Astrocyte (in vitro differentiated cells and primary cell): ENCODE measurements at places on chromosomes 5 and 9. TPM values are rescaled to one million over a fixed set of nuclear protein-coding genes. Genes with fewer than 3 reads are reported as not detected.
A peak's percentile ranks its signal among the peaks of the same experiment; 100 is the strongest.

- no peaks in the 10 kb centered on the region for H3K4me1 ChIP-seq
- no peaks in the 10 kb centered on the region for H3K36me3 ChIP-seq
- H3K27ac ChIP-seq: no peak overlapping the region
- no peak overlapping the region for H3K4me3 ChIP-seq
- no peak for DNase-seq
- no peaks in the 10 kb centered on the region for H3K27me3 ChIP-seq
Measured at GRCh38 chr5:157681048-157681447, 9.7 kb downstream of the C5orf52 start.

Gene FLT4
- total RNA-seq: 3.7 and 7.2 TPM in 2 replicates

- no peak for DNase-seq
- no peaks in the 10 kb centered on the region for H3K27me3 ChIP-seq
- H3K4me3 ChIP-seq: no peak overlapping the region
- no peaks in the 10 kb centered on the region for H3K36me3 ChIP-seq
Measured at GRCh38 chr5:118705959-118706667, 282.2 kb downstream of the DTWD2 start.

Gene MYMK
- not detected in 2 replicates for total RNA-seq

GRCh38 chr9:115775659-115776058 lies 377.9 kb upstream of the PAPPA start:
- no peak overlapping the region for H3K4me3 ChIP-seq
- H3K27ac ChIP-seq: no peak overlapping the region
- H3K27me3 ChIP-seq: no peaks in the 10 kb centered on the region
- no peaks in the 10 kb centered on the region for H3K36me3 ChIP-seq
- H3K4me1 ChIP-seq: no peaks in the 10 kb centered on the region

DNA sequence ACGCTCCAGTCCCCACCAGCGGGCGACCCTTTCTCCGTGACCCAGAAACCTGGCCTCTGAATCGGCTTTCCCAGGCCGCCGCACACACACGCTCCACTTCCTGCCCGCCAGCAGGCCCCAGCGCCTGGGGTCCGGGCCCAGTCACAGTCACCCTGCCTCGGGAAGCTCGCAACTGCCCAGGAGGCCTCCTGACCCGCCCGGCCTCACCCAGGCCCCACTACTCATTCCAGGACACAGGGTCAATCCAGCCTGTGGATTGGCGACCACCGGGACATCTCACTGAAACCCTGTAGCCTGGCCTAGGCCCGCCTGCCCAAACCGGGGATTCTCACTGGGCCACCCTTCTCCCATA lies 2.7 kb upstream of the IRX4 start:
- no peak overlapping the region for H3K27ac ChIP-seq
- H3K27me3 ChIP-seq: peaks cover 52% of the 10 kb centered on the region
- no peak for DNase-seq
- no peaks in the 10 kb centered on the region for H3K36me3 ChIP-seq
- no peak overlapping the region for H3K4me3 ChIP-seq

GRCh38 chr9:115213818-115214334 lies 95.9 kb upstream of the TNC start:
- peak; percentile 97 for DNase-seq
- no peaks in the 10 kb centered on the region for H3K27me3 ChIP-seq
- H3K36me3 ChIP-seq: no peaks in the 10 kb centered on the region
- H3K4me3 ChIP-seq: no peak overlapping the region
- peaks cover 42% of the 10 kb centered on the region for H3K4me1 ChIP-seq

GRCh38 chr9:128503870-128504269 lies 649 bp upstream of the GLE1 start:
- peak; percentile 4 for DNase-seq
- H3K27me3 ChIP-seq: no peaks in the 10 kb centered on the region
- H3K27ac ChIP-seq: no peak overlapping the region
- H3K36me3 ChIP-seq: peaks cover 20% of the 10 kb centered on the region
- peak overlapping the region; percentile 95 for H3K4me3 ChIP-seq

GRCh38 chr5:96023518-96023917 lies 61.9 kb upstream of the ELL2 start:
- H3K27me3 ChIP-seq: no peaks in the 10 kb centered on the region
- peak; percentile 86 for DNase-seq
- H3K4me3 ChIP-seq: no peak overlapping the region
- H3K27ac ChIP-seq: no peak overlapping the region

Gene FAM153A
- not detected in 2 replicates for total RNA-seq

Gene SLC6A19
- not detected in 2 replicates for total RNA-seq

Gene POC5
- 6.1 and 9.0 TPM in 2 replicates for total RNA-seq

Gene BARHL1
- not detected in 2 replicates for total RNA-seq

- no peaks in the 10 kb centered on the region for H3K27me3 ChIP-seq
- H3K4me3 ChIP-seq: peak overlapping the region; percentile 7
- peaks cover 13% of the 10 kb centered on the region for H3K36me3 ChIP-seq
- peaks cover 64% of the 10 kb centered on the region for H3K4me1 ChIP-seq
Measured at GRCh38 chr9:128887914-128888350, 6.0 kb downstream of the LRRC8A start.

Gene GPR150
- 0.14 TPM in 1 of 2 replicates, not detected in the other for total RNA-seq

DNA sequence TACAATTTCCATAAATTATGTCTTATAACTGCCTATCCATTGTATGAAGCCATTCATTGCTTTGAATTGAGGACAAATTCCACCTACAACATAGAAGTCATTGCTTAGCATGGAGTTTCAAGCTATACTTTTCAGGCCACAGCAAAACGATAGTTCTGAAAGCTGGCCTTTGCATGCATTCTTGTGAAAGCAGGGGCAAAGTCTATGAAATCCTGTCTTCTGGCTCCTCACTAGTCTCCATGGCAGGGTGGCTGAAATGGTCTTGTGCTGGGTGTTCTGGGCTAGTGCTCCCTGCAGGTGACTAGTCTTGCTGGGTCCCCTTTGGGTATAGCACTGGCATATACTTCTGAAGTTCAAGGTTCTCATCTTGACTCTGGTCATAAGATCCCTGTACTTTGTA lies 353.9 kb upstream of the ZNF608 start:
- DNase-seq: no peak
- no peaks in the 10 kb centered on the region for H3K27me3 ChIP-seq
- no peak overlapping the region for H3K4me3 ChIP-seq
- no peaks in the 10 kb centered on the region for H3K4me1 ChIP-seq
- H3K36me3 ChIP-seq: no peaks in the 10 kb centered on the region
- no peak overlapping the region for H3K27ac ChIP-seq

DNA sequence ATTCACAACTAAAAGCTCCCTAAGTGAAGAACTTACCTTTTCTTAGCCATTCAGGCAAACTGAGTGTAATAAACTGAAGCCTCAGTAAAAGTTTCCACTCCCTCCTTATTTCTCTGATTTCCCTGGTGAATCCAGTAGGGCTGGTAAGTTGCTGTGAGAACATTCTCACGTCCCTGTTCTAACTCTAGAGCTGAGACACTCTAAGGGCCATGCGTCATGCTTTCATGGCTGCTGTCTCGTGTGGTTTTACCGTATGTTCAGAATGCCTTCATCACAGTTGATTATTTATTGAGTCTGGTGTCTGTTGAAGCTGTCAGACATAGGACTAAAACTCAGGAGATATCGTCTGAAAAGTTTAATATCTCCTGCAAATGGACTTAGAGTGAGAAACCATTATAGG lies 1.3 kb downstream of the OR2S2 start:
- H3K4me3 ChIP-seq: no peak overlapping the region
- H3K4me1 ChIP-seq: peaks cover 4% of the 10 kb centered on the region

- H3K4me3 ChIP-seq: no peak overlapping the region
- no peaks in the 10 kb centered on the region for H3K27me3 ChIP-seq
- H3K4me1 ChIP-seq: no peaks in the 10 kb centered on the region
Measured at GRCh38 chr9:102966999-102967398, 28.1 kb upstream of the CYLC2 start.

DNA sequence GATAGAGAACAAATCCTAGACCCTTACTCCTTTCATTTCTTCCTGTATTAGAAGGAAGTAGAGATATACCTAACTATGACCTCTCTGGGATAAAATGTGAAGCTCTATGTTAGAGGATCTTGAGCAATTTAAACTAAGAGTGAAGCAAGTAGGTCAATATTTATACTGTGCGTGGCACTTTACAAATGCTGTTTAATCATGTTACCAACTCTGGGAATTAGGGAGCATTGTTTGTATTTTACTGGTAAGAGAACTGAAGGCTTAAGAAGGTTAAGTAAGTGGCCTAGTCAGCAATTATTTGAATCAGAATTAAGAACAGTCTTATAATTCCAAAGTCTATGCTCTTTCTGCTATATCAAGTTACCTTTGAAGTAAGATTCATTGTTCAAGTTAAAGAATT lies 12.0 kb downstream of the TNC start:
- peaks cover 7% of the 10 kb centered on the region for H3K36me3 ChIP-seq
- no peaks in the 10 kb centered on the region for H3K27me3 ChIP-seq
- DNase-seq: no peak
- H3K4me1 ChIP-seq: peaks cover 45% of the 10 kb centered on the region

Gene ALAD
- total RNA-seq: 19.9 and 20.7 TPM in 2 replicates

- DNase-seq: no peak
- H3K36me3 ChIP-seq: no peaks in the 10 kb centered on the region
- no peak overlapping the region for H3K4me3 ChIP-seq
- no peaks in the 10 kb centered on the region for H3K27me3 ChIP-seq
- H3K4me1 ChIP-seq: peaks cover 18% of the 10 kb centered on the region
Measured at GRCh38 chr9:105057551-105057950, 129.6 kb upstream of the ABCA1 start.

DNA sequence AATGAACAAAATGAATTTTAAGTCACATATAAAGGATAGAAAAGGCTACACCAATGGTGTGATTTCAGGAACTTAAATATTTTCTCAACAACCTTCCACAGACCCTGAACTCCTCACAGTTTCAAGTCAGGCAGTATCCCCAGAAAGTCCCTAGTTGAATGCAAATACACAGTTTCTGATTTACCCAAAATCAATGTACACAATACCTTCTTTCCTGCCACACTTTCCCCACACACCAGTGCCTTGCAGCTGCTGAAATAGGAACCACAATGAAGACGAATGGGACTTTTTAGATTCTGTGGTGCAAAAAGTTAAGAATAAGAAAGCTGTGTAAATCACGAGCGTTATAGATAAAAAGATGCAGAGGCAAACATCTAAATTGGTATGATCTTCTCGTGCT lies 552.4 kb upstream of the MEF2C start:
- no peak overlapping the region for H3K27ac ChIP-seq
- no peaks in the 10 kb centered on the region for H3K36me3 ChIP-seq
- H3K4me3 ChIP-seq: no peak overlapping the region
- H3K27me3 ChIP-seq: no peaks in the 10 kb centered on the region
- no peak for DNase-seq

DNA sequence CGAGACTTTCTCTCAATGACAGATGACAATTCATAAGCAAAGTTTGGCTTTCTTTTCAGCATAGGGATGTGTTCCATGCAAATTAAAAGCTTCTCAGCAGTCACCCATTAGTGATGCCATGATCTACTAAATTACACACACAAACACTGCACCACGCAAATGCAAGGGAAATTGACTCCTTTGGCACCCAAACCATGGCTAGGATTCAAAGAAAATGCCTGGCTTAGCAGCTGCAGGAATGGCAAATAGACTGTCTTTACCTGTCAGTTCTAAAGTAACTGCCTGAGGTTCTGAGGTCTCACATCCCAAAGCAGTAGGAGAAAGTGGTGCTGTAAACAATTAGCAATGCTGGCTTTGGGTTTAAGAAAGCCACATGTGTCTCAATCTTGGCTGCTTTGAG lies 108.6 kb upstream of the ATP10B start:
- no peaks in the 10 kb centered on the region for H3K27me3 ChIP-seq
- H3K27ac ChIP-seq: no peak overlapping the region
- H3K36me3 ChIP-seq: no peaks in the 10 kb centered on the region
- DNase-seq: no peak
- H3K4me1 ChIP-seq: no peaks in the 10 kb centered on the region

Gene PDZD2
- total RNA-seq: 6.5 and 10.3 TPM in 2 replicates

Gene NFX1
- total RNA-seq: 26.7 and 27.8 TPM in 2 replicates

DNA sequence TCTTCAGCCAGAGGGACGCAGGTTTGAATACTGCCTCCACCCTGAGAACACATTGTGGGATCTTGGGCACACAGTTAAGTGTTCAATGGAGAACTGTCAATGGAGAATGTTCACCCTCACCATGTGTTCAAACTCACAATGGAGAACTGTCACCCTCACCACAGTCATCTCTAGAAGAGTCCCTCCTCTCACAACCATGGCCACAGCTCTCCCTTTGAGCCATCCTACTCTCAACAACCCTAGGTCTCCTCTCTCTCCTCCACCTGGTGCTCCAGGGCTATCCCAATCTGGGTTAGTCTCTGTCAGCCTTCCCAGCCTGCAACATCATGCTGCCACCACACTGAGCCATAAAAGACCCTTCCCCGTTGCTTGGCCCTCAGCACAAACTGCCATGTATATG lies 36.3 kb upstream of the HAND1 start:
- peaks cover 40% of the 10 kb centered on the region for H3K27me3 ChIP-seq
- H3K4me3 ChIP-seq: no peak overlapping the region
- H3K4me1 ChIP-seq: no peaks in the 10 kb centered on the region
- H3K27ac ChIP-seq: no peak overlapping the region

- H3K4me1 ChIP-seq: no peaks in the 10 kb centered on the region
- H3K4me3 ChIP-seq: no peak overlapping the region
- DNase-seq: no peak
- no peaks in the 10 kb centered on the region for H3K36me3 ChIP-seq
Measured at GRCh38 chr9:106753155-106753671, 109.8 kb upstream of the ZNF462 start.

GRCh38 chr5:151637676-151638075 lies 46.5 kb upstream of the FAT2 start:
- no peaks in the 10 kb centered on the region for H3K36me3 ChIP-seq
- no peak overlapping the region for H3K4me3 ChIP-seq
- no peak for DNase-seq
- H3K27ac ChIP-seq: no peak overlapping the region

GRCh38 chr9:136258299-136258625 lies 12.7 kb upstream of the QSOX2 start:
- no peak for DNase-seq
- H3K36me3 ChIP-seq: no peaks in the 10 kb centered on the region
- no peak overlapping the region for H3K4me3 ChIP-seq
- H3K27me3 ChIP-seq: peaks cover 2% of the 10 kb centered on the region
- no peak overlapping the region for H3K27ac ChIP-seq

Gene C9orf72
- total RNA-seq: 2.3 and 4.8 TPM in 2 replicates

Gene PPIP5K2
- total RNA-seq: 59.7 and 67.7 TPM in 2 replicates

Gene PPP1R26
- 10.6 and 11.3 TPM in 2 replicates for total RNA-seq
